NCI-H1436 (cell line): ENCODE measurements at places on chromosomes 16 and 17.

GRCh38 chr17:8953156-8953885 is 12.2 kb downstream of the PIK3R5 start:
- DNase-seq: no peak

- no peak for DNase-seq
These were observed 24.8 kb downstream of the PDIA2 start for GRCh38 chr16:307691-308312.

DNA sequence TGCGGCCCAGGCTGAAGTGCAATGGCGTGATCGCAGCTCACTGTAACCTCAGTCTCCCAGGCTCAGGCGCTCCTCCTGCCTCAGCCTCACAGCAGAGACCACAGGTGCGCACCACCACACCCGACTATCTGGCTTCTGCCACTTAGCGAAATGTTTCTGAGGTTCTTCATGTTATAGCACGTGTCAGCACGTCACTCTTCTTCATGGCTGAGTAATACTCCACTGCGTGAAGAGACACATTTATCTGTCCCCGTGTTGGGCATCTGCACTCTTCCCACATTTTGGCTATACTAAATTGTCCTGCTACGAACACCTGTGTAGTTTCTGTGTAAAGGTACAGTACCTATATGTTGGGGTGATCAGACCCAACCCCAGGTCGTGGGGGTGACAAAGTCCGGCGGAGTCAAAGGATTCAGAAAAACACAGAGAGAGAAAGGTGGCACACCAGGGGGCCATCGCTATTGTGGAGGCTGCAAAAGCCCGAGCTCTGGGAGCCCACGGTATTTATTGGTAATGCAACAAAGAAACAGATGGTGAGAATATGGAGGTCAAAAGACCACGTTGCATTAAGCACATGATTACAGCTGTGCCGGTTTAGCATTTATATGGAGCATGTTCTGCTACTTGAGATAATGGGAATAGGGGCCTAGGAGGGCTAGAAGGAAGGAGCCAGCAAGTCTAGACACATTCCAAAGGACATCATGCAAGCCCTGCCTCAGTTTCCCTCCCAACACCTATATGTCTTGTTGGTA is 851 bp upstream of the DPEP1 start:
- DNase-seq: no peak

DNA sequence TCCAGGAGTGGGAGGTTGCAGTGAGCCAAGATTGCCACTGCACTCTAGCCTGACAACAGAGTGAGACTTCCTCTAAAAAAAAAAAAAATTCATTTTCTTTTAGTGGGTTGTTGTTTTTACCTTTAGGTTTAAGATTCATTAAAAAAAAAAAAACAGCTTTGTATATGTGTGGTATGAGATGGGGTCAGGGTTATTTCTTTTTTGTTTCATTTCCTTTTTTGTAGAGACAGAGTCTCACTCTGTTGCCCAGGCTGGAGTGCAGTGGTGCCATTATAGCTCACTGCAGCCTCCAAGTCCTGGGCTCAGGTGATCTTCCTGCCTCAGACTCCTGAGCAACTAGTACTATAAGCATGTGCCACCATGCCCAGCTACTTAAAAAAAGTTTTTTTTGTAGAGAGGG is 47.0 kb downstream of the BCAS3 start:
- no peak for DNase-seq

- DNase-seq: no peak
These were observed 16.7 kb downstream of the TPSG1 start for GRCh38 chr16:1208239-1208830.

GRCh38 chr17:42323268-42323773 is 35.0 kb downstream of the STAT5A start:
- DNase-seq: no peak

- DNase-seq: no peak
These were observed 82.7 kb upstream of the ASIC2 start for GRCh38 chr17:33375783-33376182.

GRCh38 chr16:79483336-79483735 is 117.2 kb downstream of the MAF start:
- DNase-seq: no peak

DNA sequence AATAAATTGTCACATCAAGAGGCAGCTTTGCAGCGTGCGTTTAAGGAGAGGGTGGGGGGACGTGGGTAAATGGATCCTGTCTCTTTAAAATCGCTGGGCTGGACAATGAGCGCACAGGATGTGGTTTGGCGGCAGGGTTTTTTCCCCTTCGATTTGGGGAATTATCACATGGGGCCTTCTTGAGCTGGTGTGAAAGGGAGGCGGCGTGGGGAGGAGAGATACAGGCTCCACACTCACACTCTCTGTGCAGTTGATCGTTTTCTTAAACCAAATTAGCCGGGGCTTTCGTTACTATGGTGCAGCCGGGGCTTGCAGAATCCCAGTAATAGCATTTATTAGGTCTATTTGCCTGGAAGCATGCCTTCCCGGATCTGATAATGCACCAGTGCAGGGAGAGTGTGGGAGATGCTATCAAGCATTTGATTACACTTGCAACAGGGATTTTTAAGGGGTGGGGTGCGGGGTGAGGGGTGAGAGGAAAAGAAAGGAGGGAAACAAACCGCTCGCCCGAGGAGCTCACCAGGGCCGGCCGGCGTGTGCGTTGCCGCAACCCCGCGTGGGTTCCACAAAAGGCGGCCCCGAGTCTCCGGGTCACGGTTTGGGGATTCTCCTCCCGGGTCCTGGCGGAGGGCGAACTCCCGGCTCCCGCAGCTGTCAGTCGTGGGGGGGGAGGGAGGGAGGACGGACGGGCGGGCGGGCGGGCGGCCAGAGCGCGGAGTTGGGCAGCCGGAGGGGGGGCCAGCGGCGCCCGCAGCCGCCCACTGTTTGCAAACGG is 58.8 kb upstream of the GSE1 start:
- peak; percentile 39 for DNase-seq

- no peak for DNase-seq
These were observed 52.1 kb upstream of the TMEM132E start for GRCh38 chr17:34527136-34527907.

- DNase-seq: no peak
These were observed 592.8 kb upstream of the GOT2 start for GRCh38 chr16:59326955-59327354.

GRCh38 chr16:29700253-29700987 is 21.4 kb downstream of the QPRT start:
- DNase-seq: no peak

DNA sequence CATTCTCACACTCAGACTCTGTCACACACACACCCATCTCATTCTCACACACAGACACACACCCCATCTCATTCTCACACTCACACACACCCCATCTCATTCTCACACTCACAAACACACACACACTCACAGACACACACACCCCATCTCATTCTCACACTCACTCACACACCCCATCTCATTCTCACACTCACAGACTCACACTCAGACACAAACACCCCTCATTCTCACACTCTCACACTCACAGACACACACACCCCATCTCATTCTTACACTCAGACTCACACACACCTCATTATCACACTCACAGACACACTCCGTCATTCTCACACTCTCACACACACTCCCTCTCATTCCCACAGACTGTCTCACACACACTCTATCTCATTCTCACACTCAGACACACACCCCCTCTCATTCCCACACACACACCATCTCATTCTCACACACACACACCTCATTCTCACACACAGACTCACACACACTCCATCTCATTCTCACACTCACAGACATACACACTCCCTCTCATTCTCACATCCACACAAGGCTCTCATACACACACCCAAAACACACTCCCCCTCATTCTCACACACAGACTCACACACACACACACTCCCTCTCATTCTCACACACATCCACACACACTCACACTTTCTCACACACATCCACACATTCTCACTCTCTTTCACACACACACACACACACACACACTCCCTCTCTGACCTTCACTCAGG is 2.9 kb downstream of the ASGR1 start:
- no peak for DNase-seq

GRCh38 chr17:33964344-33964979 is 290.6 kb upstream of the CCL2 start:
- no peak for DNase-seq

DNA sequence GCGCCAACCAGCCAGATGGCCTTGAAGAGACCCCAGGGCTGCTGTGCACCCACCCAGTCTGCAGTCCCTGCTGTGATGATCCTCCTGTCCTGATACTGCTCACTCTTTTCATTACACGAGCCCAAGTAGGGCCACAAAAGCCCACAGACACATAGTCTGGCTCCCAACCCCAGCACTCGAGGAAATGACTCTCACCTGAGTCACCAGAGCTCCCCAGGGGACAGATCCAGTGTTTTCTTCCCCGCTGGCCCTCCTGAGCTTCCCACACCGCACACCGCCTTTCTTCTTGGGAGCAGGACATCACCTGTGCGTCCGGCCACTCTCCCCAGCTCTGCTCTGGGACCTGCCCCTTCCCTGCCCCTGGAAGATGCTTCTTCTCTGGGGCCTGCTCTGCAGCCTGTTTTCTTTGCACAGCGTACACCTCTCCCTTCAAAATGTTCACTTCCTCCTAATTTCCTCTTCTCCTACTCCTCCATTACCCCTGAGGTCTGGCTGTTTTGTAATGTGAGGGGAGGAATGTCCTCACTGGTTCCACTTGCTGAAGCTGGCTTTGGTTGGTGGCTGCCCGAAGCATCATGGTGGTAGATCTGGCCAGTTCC is 2.0 kb upstream of the SCN4A start:
- DNase-seq: no peak

DNA sequence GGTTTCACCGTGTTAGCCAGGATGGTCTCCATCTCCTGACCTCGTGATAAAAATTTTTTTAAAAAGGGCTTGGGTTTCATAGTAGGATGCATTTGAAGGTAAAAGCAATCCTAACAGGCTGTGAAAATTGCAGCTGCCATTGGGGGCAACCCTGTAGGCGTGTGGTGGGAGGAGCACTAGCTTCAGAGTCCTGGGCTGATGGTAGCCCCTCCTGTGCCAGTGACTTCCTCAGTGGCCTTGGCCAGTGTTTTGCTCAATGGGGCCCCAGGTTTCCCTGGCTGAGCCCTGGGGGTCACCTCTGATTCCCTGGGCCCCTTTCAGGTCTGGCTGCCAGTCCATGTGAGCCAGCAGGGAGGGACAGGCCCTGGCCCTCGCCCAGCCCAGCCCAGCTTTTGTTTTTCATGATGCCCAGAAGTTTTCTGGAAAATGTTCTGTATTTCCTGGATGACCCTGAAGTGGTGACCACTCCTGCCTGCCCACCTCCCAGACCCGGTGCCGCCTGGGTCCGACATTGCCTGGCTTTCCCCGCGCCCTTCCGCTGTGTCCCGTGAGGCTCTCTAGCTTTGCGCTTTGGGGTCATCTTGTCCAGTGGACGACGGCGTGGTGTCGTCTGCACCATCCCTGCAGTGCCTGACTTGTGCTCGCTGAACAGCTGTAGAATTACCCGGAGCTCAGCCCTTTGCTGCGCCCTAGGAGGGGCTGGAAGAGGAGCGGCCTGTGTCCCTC is 9.4 kb downstream of the MGRN1 start:
- DNase-seq: no peak

GRCh38 chr17:54968988-54969332 is 395 bp downstream of the STXBP4 start:
- no peak for DNase-seq

- DNase-seq: no peak
These were observed 19.9 kb downstream of the ST3GAL2 start for GRCh38 chr16:70418993-70419318.

- no peak for DNase-seq
These were observed 39.1 kb downstream of the HOXB1 start for GRCh38 chr17:48491527-48492273.

DNA sequence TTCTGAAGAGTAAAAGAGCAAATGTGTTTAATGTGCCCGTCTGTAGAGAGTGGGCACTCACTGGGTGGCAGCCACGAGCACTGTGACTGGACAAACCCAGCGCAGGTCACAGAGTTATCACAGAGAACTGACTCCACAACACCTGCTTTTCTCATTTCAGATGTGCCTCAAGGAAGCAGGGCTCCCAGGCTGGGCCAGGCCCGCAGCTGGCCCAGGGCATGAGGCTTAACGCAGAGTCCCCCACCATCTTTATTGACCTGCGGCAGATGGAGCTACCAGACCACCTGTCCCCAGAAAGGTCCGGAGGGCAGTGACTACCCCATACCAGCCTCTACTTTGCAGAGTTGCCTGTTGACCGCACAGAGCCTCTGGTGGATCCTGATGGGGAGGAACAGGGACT is 11.9 kb downstream of the DNAAF8 start:
- DNase-seq: no peak

- DNase-seq: no peak
These were observed 100.3 kb upstream of the NOL11 start for GRCh38 chr17:67617304-67617899.

DNA sequence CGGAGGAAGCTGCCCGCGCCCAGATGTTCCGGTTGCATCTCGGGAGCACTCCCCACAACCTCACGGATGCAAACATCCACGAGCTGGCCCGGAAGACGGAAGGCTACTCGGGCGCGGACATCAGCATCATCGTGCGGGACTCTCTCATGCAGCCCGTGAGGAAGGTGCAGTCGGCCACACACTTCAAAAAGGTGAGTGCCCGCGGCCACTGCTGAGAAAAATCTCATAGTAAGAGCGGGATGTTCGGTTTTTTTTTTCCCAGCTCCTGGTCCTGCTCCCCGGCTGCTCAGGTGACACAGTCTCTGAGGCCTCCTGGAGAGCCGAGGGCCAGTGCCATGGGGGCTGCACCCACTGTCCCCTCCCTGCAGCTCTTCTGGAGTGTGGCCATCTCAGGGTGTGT is 9.3 kb downstream of the PDF start:
- DNase-seq: no peak

- DNase-seq: no peak
These were observed 56.4 kb downstream of the ABR start for GRCh38 chr17:1123393-1123831.

GRCh38 chr16:66858740-66859396 is 14.7 kb downstream of the CA7 start:
- DNase-seq: no peak

DNA sequence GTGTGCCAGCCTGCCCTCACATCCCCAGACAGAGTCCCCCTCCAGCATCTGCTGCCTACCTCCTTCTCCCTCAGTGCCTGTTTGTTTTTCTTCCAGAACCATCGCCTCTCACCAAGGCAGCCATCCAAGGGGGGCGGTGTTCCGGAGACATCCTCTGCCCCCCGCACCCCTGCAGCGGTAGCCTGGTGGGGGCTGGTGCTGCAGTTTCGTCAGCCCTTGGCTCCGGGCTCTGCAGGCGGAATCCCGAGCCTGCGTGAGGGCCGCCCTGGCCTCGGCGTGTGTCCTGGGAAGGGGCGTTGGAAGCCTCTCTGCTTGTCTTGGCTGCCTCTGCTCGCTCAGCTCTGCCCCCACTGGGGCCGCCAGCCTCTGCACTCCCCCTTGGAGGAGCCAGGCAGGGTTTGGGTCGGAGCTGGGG is 126.0 kb upstream of the CIBAR2 start:
- no peak for DNase-seq

GRCh38 chr17:27496437-27496943 is 40.2 kb downstream of the KSR1 start:
- no peak for DNase-seq

- no peak for DNase-seq
These were observed 5.0 kb downstream of the ARHGEF15 start for GRCh38 chr17:8314797-8315763.

DNA sequence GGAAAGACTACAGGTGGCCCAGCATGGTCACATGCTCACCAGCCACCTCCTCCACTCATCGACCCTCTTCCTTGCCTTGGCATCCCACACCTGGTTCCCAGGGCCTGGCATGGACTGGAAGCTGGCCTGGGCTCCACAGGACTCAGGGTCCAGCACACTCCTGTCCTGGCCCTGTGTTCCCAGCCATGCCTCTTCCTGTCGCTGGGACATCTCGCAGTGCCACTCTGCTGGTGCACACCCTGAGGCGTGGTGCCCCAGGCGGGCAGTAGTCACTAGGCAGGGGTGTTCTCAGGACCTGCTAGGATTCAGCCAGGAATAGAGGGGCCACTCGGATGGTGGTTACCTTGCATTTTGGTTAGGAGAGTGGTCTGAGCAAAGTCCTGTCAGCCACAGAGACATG is 99.4 kb downstream of the AMFR start:
- no peak for DNase-seq
